ENCODE measurements at places on chromosomes 7 and 10.

DNA sequence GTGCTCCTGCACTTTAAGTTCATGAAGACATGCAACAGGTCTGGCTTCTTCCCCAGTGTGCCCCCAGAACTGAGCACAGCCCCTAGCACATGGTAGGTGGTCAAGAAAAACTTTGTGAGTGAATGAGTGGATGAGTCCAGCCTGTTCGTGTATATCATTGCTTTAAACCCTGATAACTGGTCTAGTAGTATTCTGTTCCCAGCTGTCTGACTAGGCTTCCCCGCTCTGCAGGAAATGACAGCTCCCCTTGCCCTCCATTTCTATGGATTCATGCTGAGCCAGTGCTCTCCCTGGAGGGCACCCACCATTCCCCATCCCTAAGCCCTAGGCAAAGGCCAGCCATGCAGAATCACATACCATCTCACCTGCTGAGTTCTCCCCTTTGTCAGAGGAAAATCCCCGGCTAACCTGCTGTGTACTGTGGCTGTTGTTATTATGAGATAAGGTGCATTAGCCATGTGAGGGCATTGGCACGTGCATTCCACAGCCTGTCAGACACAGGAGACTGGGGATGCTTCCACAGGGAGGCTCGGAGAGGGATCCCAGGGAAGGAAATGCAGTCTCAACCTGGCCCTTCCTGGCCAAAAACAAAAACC lies 698.9 kb downstream of the GRID1 start:
- no peak for DNase-seq

DNA sequence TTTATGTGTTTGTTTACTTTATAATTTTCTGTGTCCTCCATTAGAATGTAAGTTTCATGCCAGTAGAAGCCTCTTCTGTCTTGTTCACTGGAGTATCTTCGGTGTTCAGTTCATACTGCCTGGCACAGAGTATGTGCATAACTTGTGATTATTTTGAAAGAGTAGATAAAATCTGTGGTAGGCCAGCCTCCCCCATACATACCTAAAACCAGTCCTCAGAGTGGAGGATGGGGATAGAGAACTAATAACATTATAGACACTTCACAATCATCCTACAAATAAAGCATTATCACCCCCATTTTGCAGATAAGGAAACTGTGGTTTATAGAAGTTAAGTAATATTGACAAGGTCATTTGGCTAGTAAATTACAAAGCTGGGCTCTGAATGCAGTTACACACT lies 28.0 kb downstream of the VIM start:
- no peak for DNase-seq

- no peak for DNase-seq
Observed at GRCh38 chr10:19930936-19931893, 115.0 kb downstream of the PLXDC2 start.

GRCh38 chr10:14588084-14588937 lies 186.4 kb downstream of the FAM107B start:
- DNase-seq = no peak

- DNase-seq = no peak
Observed at GRCh38 chr7:125033506-125033905, 103.9 kb upstream of the POT1 start.

DNA sequence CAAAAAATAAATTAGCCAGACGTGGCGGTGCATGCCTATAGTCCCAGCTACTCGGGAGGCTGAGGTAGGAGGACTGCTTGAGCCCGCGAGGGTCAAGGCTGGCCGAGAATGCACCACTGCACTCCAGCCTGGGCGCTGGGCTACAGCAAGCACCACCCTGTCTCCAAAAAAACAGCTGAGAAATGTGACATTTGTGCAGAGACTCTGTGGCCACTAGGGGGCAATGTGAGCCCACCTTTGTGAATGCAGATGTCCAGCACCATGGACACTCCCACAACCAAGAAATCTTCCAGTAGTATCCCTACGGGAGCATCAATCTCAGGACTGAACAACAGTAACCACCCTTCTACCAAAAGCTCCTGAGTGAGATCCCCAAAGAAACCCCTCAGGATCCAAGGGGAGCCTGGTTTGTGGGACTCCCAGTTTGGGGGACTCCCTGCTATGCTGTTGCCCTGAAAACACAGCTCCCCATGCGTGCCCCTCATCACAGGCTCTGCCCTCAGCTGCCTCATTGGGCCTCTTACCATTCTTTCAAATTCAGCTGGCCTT lies 6.2 kb upstream of the AHCYL2 start:
- DNase-seq = peak; percentile 65

- DNase-seq = no peak
Observed at GRCh38 chr10:28169525-28169924, 133.3 kb downstream of the MPP7 start.

DNA sequence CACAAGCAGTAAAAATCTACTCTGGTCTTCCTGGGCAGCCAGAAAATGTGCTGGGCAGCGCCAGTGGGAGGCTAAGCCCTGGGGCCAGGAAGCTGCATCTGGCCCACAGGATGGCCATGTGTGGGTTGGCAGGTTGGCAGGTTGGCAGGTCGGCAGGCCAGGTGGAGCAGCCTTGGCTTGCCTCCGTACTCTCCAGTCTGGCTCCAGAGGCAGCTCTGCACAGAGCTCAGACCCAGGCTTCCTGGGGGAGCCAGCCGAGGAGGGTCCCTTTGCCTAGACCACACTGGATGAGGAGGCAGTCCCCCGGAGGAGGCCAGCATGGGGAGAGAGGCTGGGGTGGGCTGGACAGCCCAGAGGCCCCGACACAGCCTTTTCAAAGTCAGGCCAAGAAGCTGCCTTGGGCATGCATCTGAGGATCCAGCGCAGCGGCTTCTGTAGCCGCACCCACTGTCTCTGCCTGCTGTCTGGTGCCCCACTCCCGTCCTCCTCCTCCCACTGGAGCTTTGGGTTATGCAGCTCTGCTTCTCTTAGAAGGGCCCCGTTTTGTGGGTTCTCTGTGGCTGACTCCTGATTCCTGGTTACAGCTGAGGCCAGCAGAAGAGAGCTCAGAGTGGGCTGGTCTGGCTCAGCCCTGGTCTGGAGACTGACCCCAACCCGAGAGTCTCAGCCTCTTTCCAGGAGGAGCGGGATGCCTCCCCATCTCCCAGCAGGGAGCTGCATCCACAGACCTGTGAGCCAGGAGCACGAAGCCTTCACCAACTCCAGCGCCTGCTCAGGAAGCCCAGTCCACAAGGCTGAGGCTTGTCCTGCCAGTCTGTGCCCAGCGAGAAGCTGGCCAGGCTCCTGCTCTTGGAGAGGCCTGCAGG lies 44.6 kb downstream of the CFAP46 start:
- no peak for DNase-seq

GRCh38 chr10:8133146-8133545 lies 78.7 kb downstream of the GATA3 start:
- no peak for DNase-seq

- no peak for DNase-seq
Observed at GRCh38 chr10:13528123-13528874, 515 bp downstream of the BEND7 start.

DNA sequence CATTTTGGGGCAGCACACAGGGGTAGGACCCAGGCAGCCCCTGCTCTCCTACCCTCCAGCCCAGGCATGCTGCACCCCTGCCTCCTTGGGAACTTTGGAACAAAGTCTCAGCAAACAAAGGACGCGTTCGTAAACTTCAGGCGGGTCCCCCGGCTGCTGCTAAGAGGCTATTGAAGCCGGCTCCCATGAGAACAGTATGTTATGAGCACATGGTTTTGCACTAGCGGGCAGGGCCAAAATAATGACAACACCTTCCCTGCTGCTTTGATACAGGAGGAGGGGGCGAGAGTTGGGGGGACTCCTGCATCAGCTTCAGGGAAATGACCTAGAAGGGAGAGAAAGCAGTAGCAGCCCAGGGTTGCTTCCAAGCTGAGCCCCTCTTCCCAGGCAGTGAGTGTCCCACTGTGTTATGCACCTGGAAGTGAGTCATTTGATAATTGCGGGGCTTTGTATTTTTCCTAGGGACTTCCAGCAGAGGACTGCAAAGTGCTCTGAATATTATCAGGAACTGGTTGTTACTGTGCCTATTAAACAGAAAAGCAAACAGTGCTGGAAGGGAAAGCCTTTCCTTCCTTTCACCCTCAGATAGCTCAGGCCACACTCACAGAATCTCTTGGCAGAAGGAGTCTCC lies 6.9 kb downstream of the ITPRIP start:
- no peak for DNase-seq

DNA sequence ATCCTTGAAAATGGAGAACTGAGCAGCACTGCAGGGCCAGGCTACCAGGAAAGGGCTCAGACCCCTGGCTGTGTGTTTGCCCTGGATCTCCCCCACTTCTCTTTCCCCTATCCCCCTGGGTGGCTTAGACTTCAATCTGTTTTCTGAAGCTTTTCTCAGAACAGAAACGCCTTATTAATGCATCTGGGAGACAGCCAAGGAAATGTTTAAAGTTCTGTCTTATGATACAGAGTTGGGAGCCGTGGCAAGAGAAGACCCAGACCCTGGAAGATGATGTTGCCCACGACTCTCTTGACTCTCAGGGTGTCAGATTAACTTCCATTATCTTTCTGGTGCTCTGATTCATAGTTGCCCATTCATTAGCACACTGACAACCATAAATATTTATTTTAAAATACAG lies 107.1 kb downstream of the EBLN1 start:
- DNase-seq = no peak

DNA sequence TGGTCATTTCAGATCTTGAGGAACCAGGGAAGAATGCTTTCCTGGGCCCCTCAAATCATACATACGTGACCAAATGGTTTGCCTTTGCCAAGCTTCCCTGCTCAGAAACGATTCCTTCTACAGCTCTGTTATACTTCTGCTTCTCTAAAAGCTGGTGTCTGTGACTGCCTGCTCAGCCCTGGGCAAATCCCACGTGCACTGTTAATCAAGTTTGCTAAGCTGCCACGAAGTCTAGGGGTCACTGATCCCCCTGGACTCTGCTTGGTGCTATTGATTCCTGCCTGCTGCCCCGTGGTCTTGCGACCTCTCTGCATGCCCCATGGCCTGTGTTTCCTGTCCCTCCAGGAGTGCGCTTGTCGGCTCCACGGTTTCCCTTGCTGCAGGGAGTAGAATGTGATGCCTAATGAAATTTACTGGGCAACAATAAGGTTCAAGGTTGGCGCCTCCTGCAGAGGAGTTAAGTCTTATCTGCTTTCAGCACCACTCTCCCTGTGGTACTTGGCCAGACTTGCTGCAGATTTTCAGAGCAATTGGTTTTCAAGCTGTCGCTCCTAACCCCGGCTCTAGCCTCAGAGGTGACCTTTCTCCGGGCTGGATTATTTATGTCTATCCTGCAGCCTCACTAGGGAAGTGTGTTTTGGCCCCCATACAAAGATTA lies 201.6 kb upstream of the FZD8 start:
- DNase-seq = no peak

DNA sequence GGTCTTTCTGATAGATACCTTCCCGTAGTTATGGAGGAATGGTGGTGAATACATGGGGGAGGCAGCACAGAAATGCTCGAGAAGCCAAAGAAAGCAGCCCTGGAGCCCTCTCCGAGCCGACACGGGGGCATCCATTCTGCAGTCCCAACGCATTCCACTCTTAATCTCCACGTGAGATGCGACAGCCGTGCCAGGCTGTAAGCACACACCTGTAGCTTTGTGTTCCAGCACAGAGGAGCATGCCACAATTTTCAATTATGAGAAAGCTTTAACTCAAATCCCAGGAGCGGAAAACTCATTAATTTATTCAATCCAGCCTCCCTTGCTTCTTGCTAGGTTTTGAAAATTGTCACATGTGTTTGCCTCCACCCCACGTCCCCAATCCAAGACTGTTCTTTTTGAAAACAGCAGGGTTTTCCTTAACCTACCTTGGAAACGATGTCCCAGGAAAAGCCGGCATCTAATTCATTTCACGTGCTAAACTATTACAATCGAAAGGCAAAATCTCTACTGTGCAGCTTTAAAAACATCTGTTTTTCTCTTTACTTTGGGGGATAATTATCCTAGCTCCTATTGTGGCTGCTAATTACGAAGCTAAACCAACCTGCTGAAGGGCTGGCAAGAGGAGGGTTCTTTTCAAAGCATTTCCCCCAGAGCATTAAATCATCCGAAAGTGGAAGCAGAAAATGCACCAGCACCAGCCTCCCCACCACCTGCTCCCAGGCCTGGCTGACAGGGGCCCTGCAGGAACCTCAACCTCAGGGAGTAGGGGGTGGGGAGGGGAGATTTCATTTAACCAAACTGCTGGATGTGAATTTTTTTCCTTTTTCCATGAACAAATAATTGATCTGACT lies 56.0 kb upstream of the CHST15 start:
- DNase-seq = no peak

DNA sequence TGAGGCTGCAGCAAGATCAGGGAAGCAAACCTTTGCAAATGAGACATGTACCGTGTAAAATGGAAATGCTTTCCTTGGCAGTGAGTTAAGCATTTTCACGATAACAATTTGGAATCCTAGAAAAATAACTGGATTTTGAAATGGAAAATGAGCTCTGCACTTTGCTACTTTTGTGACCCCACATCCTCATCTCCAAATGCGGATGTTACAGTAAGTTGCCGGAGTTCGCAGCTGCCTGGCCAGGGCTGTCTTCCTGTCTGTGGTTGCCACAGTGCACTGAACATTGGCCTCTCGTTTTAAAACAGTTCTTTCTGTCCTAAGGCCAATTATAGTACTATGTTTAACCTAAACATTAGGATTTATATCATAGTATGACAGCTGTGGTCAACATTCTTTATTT lies 136.2 kb upstream of the FZD8 start:
- no peak for DNase-seq

DNA sequence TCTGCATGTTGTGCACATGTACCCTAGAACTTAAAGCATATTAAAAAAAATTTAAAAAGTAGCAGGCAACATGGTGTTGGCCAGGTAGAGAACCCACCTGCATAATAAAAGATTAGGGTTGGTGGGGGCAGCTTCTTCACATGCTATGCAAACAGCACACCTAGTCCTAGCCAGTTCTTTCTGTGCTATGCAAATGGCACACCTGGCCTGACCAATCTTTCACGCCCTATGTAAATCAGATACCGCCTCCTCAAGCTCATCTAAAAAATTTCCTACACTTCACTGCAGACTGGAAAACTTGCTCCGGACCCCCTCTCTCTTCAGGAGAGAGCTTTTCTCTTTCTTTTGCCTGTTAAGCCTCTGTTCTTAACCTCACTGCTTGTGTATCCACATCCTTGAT lies 14.5 kb upstream of the PIP start:
- no peak for DNase-seq

- DNase-seq = no peak
Observed at GRCh38 chr10:8104721-8105120, 50.2 kb downstream of the GATA3 start.

- no peak for DNase-seq
Observed at GRCh38 chr10:27514243-27514642, 10.1 kb downstream of the RAB18 start.

DNA sequence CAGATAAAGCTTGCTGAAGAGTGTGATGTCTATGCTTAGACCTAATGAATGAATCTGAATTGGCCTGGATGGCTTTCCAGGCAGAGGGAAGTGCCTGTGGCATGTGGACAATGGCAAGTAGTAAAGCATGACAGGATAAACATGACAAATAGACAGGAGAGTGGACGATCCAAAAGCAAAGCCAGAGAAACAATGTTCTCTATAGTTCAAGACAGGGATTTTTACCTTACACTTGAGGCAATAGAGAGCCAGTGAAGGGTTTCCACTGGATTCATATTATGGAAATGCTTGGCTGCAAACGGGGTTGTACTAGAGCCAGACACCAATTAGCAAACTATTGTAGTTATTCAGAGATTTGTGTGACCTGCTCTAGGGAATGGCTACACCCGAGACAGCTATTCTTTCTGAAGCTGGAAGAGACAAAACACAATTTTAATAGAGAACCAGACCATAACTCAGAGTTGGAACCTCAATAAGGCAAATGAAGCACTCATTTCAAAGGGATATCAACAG lies 2.3 kb downstream of the AGMO start:
- DNase-seq = no peak

GRCh38 chr7:1062296-1063294 lies 18.2 kb downstream of the GPR146 start:
- DNase-seq = no peak

Data from CD4-positive, alpha-beta T cell (primary cell).